Suppressor macrophage treated with lipopolysaccharide for 4 hours (primary cell): ENCODE measurements at places on chromosomes 4 and X.
A peak's percentile ranks its signal among the peaks of the same experiment; 100 is the strongest.

GRCh38 chr4:11729548-11729947, 300.9 kb upstream of the HS3ST1 start:
- no peak for DNase-seq

- no peak for DNase-seq
Observed at GRCh38 chr4:78660559-78660958, 109.0 kb downstream of the ANXA3 start.

- no peak for DNase-seq
Observed at GRCh38 chrX:103758555-103758954, 18.1 kb upstream of the PLP1 start.

DNA sequence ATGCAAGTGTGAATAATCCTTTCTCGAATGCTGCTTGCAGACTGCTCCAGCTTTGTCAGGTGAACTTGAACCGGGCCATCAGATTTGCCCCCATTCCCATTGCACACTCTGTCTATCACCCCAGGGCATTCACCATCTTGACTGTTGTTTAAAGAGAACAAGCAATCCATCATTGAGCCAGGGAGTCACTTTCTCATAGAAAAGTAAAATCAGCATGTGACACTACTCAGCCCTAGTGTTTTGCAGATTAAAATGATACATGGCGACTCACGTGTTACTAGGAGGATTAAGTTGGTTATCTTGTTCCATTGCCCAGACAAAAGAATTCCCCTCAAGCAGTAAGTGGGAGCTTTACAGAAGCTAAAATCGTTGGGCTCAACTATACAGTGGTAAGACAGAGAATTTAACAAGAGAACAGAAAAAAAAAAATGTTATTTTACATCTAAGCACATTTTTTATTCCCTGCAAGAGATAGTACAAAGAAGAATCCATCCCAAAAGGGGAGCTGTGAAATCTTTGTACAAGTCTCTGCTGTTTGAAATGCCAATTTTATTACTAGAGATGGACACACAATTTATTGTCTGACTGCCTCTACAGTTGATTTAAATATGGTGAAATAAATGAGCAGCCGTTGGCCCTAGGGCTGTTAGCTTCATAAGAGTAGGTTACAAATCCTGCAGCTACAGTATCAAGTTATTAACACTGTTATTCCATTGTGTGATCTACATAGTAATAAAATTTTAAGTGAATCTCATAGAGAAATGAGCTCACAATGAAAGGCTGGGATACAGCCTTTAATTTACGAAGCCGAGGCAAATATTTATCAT, 67.5 kb downstream of the NEUROG2 start:
- DNase-seq, result no peak

DNA sequence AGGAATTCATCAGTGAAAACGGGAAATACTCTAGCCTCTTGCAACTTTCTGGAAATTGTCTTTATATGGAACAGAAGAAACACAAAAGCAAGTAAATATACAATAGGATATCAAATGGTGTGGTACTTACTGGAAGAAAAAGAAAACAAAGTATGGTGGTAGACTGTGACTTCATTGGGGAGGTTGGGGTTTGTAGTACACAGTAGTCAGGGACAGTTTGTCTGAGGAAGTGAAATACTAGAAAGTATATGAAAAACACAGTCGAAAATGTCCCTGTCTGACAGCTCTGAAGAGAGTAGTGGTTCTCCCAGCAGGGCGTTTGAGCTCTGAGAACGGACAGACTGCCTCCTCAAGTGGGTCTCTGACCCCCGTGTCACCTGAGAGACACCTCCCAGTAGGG, 390.0 kb upstream of the NWD2 start:
- no peak for DNase-seq

DNA sequence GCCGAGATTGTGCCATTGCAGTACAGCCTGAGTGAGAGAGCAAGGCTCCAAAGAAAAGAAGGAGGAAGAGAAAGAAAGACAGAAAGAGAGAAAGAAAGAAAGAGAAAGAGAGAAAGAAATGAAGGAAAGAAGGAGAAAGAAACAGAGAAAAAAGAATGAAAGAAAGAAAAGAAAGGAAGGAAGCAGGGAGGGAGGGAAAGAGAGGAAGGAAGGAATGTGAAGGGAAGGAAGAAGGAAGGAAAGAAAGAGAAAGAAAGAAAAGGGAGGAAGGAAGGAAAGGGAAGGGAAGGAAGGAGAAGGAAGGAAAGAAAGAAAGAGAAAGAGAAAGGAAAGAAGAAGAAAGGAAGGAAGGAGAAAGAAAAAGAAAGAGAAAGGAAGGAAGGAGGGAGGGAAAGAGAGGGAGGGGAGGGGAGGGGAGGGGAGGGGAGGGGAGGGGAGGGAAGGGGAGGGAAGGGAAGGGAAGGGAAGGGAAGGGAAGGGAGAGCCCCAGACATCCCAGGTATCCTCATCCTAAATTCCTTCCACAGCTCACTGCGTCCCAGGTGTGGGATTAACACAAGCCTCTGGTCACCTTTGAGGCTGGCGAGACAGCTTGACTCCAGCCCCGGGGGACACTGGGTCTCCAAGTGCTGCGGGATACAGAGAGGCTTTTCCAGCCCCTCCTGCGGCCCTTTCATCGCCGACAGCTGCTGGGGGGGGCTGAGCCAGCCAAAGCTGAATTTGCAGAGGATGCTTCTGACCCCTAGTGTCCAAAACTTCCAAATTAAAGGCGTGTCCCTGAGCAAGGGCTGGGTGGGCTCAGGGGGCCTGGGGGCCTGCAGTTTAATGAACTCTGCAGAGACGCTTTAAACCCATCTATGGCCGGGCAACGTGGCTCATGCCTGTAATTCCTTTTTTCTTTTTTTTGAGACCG, 24.2 kb upstream of the CSF2RA start:
- peak; percentile 49 for DNase-seq

- no peak for DNase-seq
Observed at GRCh38 chrX:139023531-139023930, 312.0 kb upstream of the FGF13 start.

- DNase-seq, result no peak
Observed at GRCh38 chr4:139973015-139973414, 181.0 kb downstream of the MAML3 start.

GRCh38 chr4:158163941-158164767, 8.7 kb downstream of the GASK1B start:
- DNase-seq, result no peak

- no peak for DNase-seq
Observed at GRCh38 chrX:23656091-23656490, 11.2 kb upstream of the PRDX4 start.
